NCI-H187 treated with DMSO at 0.1 percent for 48 hours (cell line): ENCODE measurements at places on chromosomes 4 and X.

DNA sequence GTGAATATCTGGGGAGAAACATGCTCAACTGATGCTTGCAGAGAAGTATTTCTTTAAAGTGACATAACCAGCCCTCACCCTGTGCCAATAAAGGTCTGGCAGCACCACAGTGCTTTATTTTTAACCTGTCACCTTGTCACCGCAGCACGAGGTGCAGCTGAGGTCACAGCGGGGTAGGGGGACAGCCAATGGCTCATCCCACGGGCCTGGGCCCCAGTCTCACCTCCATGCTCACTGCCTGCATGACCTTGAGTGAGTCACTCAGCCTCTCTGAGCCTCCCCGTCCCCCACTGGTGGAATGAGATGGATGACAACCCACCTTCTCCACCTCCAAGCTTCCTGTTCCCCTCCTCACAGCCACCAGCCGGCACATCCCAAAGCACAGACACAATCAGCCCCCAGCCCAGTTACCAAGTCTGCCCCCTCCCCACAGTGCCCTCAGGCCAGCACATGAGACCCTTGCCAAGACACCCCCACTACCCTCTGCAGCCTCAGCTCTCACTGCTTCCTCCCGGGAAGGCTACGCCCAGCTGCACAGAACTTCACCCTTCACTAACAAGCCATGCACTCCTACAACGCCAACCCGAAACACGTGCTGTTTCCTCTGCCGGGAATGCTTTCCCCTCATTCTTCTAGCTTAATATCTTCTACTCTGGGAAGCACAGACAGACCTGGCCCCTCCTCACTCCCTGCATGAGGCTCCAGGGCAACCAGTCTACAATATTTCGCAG, 24.9 kb upstream of the MAN2B2 start:
- no peak for DNase-seq

- no peak for DNase-seq
These were observed 22.9 kb downstream of the SHROOM3 start for GRCh38 chr4:76457885-76458284.

GRCh38 chr4:130675266-130675665, 1579.3 kb downstream of the C4orf33 start:
- no peak for DNase-seq

DNA sequence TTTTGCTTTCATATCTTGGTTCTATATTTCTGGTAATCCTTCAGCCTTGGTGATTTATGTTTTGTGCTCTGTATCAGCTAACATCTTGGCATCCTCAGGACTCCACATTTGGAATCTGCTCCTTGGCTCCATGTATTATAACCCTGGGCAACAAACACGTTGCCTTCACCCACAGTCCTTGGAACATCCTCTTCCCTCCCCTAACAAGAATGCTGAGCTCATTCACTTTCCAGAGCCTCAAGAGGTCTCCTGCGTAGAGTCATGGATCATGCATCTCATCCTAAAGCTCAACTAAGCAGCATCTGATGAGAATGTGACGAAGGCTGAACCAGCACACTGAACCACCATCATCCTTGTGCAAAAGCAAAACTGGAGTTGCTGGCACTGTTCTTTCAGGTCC, 60.5 kb upstream of the C1GALT1C1 start:
- no peak for DNase-seq

- DNase-seq: no peak
These were observed 1.3 kb downstream of the RHOH start for GRCh38 chr4:40197879-40198689.
